ENCODE measurements at places on chromosomes 4 and X. TPM values are rescaled to one million over a fixed set of nuclear protein-coding genes. Genes with fewer than 3 reads are reported as not detected.

DNA sequence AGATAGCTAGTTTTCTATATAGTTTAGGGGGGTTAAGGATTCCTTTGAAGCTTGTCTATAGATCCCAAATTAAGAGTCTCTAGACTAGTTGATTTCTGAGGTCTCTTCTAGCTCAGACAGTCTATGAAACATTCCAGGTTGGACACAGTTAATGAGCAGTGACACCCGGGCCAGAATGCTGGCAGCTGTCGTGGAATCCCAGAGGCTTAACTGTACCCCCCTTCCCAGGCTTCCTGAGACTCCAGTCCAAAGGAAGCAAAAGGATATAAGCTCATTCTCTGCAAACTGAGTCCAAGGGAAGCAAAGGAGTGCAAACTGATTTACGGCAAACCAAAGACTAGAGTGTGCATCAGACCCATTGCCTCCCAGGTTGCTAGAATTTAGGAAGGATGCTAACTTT is 62.9 kb downstream of the DCX start:
- DNase-seq: no peak

- no peak for DNase-seq
Measured at GRCh38 chrX:41887691-41888090, 35.7 kb downstream of the CASK start.

The AVPR2 gene
- polyA plus RNA-seq: 1.7 TPM

The OPRPN gene
- polyA plus RNA-seq: not detected

DNA sequence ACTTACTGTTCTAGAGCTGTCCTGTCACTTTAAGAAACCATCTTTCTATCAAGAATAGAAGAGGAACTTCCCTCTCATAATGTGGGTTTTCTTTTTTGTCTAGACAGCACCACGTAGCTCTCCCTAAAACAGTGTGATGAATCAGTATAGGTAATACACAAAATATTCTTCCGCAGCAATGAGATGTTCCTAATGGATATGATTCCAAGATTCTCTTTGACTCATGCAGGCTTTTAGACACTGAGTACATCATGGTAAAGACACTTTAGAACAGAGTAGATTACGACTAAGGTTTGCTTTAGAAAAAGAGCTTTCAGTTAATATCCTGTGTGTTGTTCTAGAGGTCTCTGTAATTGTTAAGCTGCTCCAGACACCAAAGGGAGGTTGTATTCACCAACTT is 69.8 kb downstream of the PTTG2 start:
- DNase-seq: no peak

- DNase-seq: no peak
Measured at GRCh38 chrX:150664290-150664689, 28.9 kb upstream of the MTMR1 start.

The ERCC6L gene
- polyA plus RNA-seq: 3.5 TPM

DNA sequence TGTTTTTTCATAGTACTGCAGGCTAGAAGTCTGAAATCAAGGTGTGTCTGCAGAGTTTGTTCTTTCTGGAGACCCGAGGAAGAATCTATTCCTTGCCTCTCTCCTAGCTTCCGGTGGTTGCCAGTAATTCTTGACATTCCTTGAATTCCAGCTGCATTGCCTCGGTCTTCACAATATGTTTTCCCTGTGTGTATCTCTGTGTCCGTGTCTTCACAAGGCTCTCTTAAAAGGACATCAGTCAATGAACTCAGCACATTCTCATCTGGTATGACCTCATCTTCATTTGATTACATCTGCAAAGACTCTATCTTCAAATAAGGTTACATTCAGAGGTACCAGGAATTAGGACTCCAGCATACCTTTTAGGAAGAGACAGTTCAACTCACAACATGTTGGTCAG is 163.4 kb downstream of the BANK1 start:
- no peak for DNase-seq

The ZFP92 gene
- polyA plus RNA-seq: 0.92 TPM

DNA sequence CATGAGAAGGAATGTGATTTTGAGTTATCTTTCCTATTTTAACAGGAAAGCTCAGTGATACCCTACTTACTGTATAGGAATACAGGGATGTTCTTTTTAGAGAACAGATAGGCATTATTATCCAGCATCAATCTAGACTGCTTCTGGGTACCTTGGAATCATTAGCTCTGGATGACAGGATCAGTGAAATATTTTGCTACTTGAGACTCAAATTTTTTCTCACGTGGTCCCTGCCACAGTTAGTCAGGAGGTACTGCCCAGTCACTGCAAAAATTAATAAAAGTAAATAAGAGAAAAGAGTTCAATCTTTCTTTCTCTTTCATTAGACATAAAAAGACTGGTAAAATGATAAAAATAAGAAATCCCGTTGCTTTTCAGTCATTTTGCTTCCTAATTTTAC is 5.5 kb downstream of the ZNF827 start:
- no peak for DNase-seq

Measured in renal cortex interstitium (tissue), 15 donors.